ENCODE measurements at places on chromosomes 7 and 10.

DNA sequence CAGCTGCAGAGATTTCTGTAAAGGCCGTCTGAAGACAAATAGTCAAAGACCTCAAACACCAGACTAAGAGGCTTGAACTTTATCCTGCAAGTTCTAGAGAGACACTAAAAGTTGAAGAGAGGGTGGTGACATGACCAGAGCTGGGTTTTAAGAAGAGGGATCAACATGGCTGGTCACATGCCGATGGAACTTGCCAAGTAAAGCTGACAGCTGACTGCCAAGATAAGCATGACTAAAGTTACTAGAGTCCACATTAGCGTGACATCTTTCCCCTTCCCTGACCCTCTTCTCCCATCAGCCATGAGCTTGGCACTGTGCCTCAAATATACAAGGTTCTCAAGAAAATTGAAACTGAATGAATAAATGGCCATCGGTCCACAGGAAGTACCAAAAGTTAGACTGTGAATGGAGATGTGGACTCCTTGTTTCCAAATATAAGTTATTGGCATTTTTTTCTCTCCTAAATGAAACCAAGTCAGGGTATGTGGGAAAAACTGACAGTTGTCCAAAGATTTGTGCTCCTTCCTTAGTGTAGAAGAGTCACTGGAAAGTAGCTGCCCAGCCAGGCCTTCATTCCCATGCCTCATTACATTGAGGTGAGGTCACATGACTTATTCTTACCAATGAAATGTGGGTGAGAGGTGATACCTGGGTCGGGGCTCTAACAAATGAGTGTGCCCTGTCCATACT, 24.5 kb downstream of the XPNPEP1 start:
- DNase-seq: no peak

- DNase-seq: no peak
Observed at GRCh38 chr7:20895563-20895962, 108.9 kb upstream of the SP8 start.

GRCh38 chr7:36021367-36021766, 131.7 kb upstream of the EEPD1 start:
- DNase-seq: no peak

DNA sequence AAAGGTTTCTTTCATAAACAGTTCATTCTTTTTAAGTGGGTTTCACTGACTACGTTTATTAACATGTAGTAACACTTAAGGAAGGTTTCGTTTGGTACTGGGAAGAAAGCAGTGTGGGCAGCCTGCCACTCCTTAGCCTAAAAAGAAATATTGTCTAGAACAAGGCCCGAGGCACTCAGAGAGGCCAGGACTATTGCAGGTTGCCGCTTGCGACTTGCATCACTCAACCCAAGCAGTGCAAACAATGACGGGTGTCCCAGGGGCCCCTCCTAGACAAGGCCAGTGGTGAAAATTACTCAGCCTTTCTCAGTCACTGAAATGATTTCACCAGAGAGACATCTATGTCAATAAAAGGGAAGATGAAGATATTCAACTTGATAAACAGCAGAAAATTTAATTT, 243.9 kb downstream of the SNX13 start:
- DNase-seq: no peak

- no peak for DNase-seq
Observed at GRCh38 chr7:29892231-29892630, 85.9 kb downstream of the WIPF3 start.

GRCh38 chr7:5294169-5294987, 11.6 kb downstream of the SLC29A4 start:
- no peak for DNase-seq

All from stimulated activated naive CD8-positive, alpha-beta T cell treated with anti-CD3 and anti-CD28 coated beads, Interleukin-15, amount 100 ng/mL, for 72 hours (primary cell).